ENCODE measurements at places on chromosomes 7 and 10.

- DNase-seq: peak; percentile 38
These were observed 631 bp downstream of the POR start for GRCh38 chr7:75915416-75916156.

DNA sequence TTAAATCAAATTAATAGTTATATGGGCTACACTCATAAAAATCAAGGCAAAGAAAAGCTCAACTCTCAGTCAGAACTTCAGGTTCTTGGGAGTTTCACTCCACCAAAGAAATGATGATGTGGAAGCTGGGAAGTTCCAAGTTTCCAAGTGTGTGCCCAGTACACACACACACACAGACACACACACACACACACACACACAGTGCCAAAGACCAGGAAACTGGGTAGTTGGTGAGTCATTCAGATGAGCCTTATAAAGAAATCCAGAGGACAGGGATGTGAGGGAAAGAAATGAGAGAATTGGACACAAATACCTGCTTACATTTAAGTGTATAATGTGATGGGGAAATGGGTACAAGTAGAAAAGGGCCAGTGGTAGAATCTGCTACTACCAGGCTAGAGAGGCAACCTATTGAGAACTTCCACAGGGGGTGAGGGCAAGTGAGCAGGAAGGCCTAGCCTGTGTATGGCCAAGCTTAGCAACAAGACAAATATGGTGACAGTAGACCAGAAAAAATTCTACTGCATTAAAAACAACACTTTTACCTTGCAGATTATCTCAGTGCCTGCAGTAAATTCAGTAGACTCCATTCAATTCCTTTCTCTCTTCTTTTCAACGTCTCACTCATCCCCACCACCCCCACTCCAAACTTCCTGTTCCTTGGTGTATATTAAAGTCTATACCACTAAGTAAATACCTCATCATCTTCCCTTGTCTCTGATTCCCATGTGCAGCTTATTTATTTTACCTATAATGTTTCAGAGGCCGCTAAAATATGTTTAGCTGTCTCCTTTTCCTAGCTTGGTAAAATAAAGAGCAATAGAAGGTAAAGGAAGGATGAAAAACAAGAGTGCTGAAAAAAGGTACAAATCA, 95.0 kb downstream of the CABCOCO1 start:
- no peak for DNase-seq

GRCh38 chr10:5040781-5041470, 37.3 kb upstream of the AKR1C2 start:
- DNase-seq: no peak

- DNase-seq: no peak
These were observed 1325.0 kb downstream of the XPNPEP1 start for GRCh38 chr10:108598320-108598695.

DNA sequence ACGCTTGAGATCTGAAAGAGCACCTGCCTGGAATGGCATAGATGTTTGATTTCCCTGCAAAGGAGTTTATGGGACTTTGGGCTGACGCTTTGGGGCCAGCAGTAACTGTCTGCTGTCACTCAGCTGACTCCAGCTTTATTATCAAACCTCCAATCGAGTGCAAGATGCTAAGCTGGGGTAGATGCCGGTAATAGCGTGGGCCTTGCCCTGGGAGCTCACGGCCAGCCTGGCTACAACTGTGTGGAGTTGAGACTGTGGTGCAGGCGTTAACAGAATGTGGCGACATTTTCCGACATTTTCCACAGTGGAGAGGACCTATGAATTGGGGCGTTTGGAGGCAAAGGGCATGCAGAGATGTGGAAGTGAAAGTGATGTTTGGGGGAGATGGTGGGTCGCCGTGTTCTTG, 1.3 kb downstream of the CHST12 start:
- DNase-seq: no peak

DNA sequence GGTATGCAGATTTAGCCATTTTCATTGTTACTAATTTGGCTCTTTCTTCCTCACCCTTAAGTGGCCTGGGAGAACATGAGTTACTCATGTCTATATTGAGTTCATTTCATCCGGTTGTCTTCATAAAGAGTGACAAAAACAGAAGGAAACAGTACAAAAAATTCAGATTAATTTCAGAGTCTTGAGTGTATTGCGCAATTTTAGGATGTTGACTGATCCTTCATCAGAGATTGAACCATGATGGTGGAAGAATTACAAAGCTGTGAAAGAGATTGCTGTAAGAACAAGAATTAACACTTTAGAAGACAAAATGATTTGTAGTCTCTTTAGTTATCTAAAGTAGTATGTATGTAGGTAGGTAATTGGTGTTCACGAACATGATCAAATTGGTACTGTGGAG, 194.0 kb upstream of the PPP1R3A start:
- no peak for DNase-seq

GRCh38 chr7:28815928-28816373, 142.2 kb downstream of the TRIL start:
- no peak for DNase-seq

GRCh38 chr7:150685219-150686029, at the start of gene GIMAP2:
TSS of gene GIMAP2 (plus strand) at chr7:150685706. CDS start at chr7:150687060, 1,354 bp downstream.
- DNase-seq: peak; percentile 58

DNA sequence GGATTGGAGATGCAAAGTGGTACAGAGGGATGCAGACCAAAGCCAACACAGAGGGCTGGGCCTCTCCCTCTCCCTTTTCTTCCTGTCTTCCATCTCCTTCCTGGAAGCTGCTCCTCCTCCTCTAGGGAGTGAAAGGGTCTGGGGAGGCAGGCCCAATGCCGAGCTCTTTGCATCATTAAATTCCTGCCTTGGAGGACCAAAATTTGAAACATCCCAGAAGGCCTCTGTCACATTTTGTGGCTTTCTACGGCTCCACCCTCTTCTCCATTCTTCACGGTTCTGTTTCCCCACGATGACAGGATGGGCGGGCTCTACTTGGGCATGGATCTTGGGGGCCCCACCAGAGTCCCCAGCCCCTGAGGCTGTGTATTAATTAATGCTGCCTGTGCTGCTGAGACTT, 76.4 kb downstream of the NEURL1 start:
- DNase-seq: no peak

DNA sequence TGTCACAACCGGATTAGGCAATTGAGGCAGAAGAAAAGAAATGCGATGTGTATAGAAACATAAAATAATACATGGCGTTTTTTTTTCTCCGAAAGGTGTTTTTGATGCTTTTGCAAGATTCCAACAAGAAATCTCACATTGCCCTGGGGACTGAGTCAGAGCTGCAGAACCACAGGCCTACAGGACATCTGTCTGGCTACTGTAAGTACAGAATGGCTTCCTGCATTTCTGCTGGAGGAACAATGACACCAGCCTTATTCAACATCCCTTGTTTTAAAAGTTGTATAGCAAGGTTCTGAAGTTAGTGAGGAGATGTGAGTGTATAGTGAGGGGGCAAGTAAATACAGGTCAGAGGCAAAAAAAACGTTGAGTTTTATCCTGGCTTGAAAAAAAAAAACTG, 256.4 kb downstream of the ABCA13 start:
- no peak for DNase-seq

DNA sequence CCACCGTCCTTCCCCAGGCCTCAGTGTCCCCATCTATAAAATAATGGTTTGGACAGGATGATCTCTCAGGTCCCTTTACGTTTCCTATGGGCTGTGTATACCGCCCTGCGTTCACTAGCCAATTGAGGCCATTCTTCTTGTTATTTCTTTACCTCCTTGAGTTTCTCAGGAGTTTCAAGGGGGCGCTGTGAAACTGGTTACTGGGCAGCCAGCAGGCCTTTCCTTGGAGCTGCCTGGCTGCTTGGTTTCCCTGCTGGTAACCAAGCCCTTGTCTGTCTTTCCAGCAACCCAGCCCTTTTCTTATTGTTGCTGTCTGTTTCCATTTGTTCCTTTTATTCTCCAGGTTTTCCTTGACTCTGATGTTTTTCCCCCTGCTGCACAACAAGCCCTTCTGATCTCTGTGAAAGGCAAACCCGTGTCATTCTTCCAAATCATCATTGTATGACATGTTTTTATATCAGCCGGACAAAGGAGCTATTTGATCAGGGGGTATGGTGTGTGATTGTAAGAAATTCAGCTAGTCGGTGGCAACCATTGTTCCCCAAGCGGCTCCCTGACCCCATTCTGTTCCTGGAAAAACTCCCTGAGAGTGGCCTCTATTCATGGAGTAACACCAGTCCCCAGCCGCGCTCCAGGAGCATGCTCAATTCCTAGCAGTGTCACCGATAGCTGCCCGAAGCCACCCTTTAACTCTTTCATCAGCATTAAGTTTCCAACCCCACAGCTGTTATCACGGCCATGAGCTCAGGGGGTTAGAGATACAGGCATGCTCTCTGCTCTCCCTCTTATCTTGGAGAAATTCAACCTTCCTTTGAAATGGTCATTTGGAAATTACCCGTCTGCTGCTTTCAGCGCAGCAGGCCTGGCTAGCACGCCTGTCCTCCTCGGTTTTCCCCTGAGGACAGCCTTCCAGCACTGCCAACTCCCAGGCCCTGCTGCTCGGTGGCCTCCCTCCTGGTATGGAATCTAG, 26.6 kb downstream of the FGF8 start:
- DNase-seq: peak; percentile 31

GRCh38 chr7:135825406-135825805, 76.8 kb upstream of the FAM180A start:
- DNase-seq: no peak

DNA sequence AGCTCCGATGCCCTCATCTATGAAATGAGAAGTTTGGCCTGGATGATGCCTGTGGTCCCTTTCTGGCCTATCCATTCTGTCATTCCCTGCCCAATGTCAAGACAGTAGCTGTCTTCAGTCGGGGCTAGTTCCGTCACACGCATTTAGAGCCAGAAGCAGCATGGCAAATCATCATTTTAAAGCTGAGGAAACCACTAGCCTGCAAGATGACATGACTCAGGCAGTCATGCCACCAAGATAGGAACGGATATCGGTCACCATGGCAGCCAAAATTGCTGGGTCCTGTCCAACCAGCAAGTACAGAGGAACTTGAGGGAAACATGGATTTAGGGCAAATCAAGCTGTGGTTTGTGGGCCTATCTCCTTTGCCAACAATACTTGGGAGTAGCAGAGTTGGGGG, 64.5 kb upstream of the MRLN start:
- DNase-seq: no peak

- no peak for DNase-seq
These were observed 196.0 kb downstream of the REEP3 start for GRCh38 chr10:63717027-63717715.

DNA sequence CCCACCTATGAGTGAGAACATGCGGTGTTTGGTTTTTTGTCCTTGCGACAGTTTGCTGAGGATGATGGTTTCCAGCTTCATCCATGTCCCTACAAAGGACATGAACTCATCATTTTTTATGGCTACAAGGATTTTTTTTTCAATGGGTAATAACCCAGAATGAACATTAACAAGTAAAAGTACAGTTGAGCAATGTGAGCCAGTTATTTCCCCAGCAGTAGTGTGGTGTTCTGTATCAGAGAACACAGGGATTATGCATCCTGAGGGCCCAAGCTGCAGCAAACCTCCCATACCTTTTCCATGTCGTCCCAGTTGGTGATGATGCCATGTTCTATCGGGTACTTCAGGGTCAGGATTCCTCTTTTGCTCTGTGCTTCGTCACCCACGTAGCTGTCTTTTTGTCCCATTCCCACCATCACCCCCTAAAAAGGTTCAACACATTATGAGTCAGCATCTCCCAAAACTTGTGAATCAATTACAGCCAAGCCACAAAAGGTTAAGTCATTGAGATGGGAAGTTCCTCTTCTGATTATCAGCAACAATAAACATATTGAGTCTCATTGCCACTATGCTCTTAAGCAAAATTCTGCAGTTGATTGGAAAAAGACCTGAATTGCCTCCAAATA, 5.5 kb downstream of the ACTA2 start:
- DNase-seq: no peak

- DNase-seq: no peak
These were observed 33.9 kb downstream of the LRRC4 start for GRCh38 chr7:127997226-127997922.
